ENCODE measurements at places on chromosomes 4 and X.

DNA sequence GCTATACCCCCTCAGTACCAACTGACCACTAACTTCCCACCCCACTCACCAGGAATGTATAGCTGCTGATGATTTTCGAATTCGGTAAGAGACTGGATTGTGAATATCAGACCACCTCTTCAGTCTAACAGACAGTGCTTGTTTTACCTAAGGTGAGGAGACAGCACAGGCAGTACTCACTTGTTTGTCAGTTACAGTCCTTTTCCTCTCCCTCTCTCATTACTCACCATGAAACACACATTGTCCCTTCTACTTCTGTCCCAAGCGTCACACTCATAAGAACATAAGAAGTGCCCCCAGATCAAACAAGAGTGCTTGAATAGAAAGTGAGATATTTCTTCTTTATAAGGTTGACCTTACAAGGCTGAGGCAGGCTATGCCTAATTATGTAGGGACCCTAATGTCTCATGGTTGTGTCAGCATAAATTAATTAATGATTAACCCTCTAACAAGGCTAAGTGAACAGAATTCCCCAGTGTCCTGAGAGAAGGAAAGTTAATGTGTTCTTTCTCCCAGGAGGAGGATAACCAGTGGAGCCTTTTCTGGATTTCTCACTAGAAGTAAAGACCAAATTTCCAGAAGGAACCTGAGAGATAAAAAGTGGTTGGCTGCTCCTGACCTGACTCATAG is 32.2 kb downstream of the ZCCHC12 start:
- DNase-seq: no peak

DNA sequence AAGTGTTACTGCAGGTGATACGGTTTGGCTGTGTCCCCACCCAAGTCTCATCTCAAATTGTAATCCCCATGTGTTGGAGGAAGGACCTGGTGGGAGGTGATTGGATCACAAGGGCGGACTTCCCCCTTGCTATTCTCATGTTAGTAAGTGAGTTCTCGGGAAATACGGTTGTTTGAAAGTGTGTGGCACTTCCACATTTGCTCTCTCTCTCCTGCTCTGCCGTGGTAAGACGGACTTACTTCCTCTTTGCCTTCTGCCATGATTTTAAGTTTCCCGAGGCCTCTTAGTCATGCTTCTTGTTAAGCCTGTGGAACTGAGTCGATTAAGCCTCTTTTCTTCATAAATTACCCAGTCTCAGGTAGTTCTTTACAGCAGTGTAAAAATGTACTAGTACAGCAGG is 65.2 kb upstream of the SLC7A11 start:
- no peak for DNase-seq

GRCh38 chrX:86379209-86379608 is 231.0 kb downstream of the DACH2 start:
- DNase-seq: no peak

GRCh38 chrX:11698702-11699101 is 33.0 kb upstream of the ARHGAP6 start:
- peak; percentile 2 for DNase-seq

DNA sequence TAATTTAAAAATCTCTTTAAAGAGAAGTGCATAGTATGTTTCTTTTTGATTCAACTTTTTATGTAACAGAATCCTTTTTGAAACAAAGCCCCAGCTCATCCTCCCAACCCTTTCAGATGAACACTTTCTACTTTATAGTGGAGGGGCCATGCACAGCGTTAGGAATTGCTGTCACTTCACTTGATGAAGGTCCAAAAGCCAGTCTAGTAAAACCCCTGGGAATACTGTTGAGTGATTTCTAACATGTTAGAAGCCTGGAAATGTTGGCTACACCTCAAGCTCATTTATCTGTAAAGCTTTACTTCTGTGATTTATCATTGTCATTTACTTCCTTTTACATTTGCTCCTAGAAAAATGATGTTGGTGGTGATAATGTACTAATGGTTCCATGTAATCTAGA is 1608.9 kb upstream of the TENM3 start:
- no peak for DNase-seq

Measured in amniotic epithelial cell (primary cell).